NCI-H2029 treated with DMSO at 0.1 percent for 48 hours (cell line): ENCODE measurements at places on chromosomes 12 and 14.

DNA sequence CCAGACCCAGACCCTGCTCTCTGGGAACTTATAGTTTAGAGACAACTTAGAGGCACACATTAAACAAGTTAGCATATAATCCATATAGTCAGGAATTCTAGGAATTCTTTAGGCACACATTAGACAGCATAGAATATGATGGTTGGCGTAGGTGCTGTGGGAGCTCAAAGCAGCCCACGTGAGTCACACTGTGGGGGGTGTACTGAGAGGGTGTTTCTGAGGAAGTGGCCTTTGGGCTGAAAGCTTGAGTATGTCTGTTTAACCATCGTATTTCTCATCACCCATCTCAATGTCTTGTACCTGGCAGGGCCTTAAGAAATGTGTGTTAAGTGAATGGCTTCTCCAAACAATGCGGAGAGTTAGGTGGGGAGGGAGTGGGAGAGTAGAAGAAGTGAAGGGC is 67.2 kb downstream of the TMEM30B start:
- DNase-seq = no peak

DNA sequence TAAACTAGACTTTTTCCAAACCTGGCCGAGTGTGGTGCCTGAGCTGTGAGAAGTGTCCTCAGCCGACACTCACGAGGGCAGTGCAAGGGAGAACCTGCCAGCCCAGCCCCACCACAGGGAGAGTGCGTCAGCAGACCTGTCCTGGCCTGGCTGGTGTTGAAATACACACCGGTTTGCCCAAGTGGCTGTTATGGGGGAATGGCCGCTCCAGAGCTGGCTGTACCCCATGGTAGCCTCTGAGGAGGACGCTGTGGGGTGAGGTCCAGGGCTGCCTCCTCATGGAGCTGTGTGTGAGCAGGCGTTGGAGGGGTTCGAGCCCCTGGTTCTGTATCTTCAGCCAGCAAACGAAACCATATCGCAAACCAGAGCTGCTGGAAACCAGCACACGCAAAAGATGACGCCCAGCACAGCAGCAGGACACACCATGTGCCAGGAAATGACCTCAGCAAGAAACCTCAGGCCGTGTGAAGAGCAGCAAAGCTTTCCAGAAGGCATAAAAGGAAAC is 9.4 kb downstream of the ANKRD9 start:
- no peak for DNase-seq

GRCh38 chr14:75247286-75247922 is 31.2 kb upstream of the FOS start:
- no peak for DNase-seq

- DNase-seq = no peak
Measured at GRCh38 chr14:99689266-99690236, 5.5 kb downstream of the CYP46A1 start.

- no peak for DNase-seq
Measured at GRCh38 chr12:7989827-7990491, 42.6 kb upstream of the FOXJ2 start.

GRCh38 chr12:23113781-23114180 is 488.8 kb downstream of the ETNK1 start:
- DNase-seq = no peak

DNA sequence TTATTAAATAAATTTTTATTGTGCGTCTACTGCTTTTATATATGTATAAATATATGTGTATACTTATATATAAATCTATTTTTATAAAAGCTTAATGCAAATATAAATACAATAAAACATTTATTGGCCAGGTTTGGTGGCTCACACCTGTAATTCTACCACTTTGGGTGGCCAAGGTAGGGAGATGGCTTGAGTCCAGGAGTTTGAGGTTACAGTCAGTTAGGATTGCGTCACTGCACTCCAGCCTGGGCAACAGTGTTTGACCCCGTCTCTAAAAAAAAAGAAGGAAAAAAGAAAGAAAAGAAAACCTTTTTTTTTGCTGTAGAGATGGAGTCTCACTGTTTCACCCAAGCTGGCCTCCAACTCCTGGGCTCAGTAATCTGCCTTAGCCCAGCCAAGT is 20.9 kb downstream of the ACTR6 start:
- DNase-seq = peak; percentile 53

DNA sequence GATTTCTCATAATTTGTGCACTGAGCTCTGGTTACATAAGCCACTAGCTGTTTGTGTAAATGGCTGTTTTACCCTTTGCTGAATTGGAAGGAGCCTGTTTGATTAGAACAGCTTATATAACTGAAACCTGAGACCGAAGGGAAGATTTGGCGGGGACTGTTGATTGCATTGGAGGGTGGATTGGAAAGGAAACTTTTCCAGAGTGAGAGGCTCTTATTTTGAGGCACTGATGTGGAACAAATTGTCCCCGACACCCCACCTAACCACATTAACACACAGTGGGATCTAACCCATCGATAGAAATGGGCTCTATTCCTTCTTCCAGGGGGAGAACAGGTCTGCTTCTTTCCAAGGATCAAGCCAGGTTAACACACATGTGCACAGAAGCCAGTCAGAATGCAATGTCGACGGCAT is 51.7 kb downstream of the TMEM30B start:
- DNase-seq = peak; percentile 100

GRCh38 chr12:129893691-129894090 is 10.1 kb downstream of the TMEM132D start:
- no peak for DNase-seq

DNA sequence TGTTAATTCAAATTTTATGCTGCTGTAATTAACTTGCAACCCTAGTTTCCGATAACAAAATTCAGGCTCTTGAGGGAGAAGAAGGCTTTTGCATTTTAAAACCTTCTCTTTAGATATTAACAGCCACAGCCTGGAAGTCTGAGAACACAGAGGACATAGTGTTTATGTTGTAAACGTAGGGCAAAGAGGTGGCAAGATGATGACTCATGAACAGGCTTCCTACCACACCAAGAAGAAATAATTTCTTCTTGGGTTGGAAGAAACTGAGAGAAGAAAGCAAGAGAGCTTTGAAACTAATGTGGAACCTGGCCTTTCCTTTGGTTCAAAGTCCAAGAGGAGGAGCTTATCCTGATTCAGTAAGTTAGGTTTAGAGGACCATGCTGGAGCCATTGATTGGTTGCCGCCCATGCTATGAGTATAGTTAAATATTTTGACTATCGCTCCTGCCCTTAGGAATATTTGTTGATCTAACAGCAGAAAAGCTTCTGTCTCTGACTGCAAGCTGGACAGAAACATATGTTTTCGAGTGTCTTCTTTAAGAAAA is 31.8 kb downstream of the CCDC198 start:
- DNase-seq = no peak

DNA sequence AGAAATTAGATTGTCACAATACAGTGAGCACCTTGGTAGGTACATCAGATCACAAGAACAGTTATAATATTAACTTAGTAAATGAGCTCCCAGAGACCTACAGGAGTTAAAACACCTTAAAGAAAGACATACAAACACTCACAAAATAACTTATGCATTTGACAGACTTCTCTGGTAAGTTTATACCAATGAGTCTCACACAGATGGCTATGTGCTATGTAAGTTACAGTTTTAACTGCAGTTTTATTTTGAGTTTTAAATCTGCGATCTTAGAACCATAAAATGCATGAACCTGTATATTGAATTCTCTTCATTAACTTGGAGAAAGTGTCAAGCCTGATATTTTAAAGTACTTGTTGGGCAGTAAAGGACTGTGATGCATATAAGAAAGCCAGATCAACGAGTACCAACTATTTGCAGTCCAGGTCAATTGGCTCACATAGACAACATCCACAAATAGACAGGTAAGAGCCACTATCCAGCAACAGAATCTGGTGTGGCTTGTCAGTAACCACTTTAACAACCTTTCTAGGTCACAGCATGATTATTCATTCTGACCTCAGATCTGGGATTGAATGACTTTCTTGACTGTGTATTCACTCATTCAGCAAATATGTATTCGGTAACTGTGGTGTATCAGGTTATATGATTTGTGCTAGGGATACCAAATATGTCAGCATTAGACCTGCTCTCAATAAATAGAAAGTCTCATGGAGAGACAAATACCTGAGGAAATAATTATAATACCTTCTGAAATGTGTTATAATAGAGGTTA is 856.6 kb upstream of the MGAT4C start:
- DNase-seq = no peak
